ENCODE measurements at places on chromosomes 12 and 14.

DNA sequence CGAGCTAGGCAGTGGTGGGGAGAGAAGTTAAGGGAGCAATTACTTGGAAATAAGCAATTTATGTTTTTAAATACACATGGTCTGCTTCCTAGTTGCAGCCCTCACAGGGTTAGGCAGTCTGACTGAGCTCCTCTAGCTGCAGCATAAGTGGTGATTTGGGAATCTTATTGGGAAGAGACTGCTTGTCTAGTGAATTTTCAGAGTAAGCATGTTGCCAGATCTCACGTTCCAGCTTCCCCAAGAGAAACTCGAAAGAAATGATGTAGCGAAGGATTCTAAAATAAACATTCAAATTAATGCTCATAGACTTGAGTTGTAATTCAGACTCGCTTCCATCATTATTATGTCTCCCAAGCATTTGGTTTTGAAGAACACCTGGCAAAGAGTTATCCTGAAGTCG is 440.2 kb downstream of the ATP23 start:
- no peak for ATAC-seq

GRCh38 chr14:90593254-90594040 is 196.6 kb downstream of the CALM1 start:
- no peak for ATAC-seq

DNA sequence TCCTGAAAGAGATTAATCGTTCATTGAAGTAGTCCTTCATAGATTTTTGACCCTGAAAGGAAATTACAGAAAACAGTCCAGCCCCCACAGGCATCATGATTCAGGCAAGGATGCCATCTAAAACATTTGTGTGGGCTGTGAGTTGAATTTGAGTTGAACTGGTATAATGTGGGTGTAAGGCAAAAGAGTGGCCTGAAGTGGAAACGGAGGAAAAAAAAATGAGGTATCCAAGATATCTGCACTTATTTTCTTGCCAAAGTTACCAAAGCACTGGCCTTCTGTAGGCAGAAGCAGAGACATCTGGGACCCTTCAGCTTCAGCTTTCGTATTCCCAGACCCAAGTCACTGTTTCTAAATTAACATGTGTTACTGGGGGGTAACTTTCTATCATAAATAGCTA is 105.1 kb upstream of the DIO2 start:
- no peak for ATAC-seq

DNA sequence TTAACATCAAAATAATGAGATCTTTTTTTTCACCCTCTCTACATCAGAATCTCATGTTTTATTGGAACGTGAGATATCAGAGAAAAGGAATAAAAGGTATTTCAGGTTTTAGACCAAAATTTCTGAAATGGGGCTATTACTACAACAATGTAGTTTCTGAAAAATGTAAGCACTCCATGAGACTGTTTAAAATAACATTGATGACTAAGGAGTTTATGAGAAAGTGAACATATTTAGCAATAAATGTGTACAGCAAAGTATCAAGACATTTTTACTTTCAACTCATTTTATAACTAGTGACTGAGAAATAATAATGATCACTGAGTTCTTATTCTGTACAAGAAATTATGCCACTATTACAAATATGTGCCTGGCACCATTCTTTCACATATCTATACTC is 39.3 kb upstream of the ABCC9 start:
- ATAC-seq = no peak

GRCh38 chr14:92456215-92457015 is 57.2 kb upstream of the RIN3 start:
- ATAC-seq = peak; percentile 28

DNA sequence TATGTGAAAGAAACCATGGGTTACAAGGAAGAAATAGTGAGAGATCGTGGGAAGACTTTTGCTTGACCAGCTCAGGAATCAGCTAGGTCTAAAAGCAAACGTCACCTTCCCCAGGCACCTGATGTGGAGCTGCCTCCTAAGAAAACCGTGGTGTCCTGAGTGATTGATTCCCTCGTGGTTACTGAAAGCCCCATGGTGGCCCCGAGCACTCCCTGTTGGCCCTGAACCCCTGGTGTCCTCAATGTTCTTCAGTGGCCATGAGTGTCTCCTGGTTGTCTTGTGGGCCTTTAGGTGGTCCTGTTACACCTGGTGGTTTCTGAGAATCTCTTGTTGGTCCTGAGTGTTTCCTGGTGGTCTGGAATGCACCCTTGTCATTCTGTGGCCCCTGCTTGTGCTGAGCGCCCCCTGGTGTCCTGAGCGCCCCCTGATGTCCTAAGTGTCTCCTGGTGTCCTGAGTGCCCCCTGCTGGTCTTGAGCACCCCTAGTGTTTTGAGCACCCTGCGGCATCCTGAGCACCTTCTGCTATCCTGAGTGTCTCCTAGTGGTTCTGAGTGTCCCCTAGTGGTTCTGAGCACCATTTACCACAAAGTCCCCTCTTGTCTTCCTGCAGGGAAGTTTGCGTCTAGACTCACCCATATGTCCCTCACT is 518.7 kb downstream of the TMEM121 start:
- ATAC-seq = peak; percentile 99

DNA sequence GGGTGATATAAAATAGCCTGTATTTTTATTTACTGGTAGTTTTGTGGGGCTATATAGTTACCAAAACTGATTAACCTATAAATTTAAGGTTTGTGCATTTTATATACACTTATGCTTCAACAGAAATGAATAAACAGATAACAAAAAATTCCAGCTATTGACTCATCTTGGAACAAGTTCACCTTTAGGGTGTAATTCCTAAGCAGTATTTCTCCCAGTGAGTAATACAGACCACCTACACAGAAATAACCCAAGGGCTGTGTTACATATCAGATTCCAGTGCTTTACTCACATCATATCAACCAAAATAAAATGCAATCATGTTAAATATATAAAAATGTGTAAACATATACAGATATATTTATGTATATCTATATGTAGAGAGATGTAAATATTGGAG is 345.6 kb downstream of the ADAMTS20 start:
- ATAC-seq = no peak

DNA sequence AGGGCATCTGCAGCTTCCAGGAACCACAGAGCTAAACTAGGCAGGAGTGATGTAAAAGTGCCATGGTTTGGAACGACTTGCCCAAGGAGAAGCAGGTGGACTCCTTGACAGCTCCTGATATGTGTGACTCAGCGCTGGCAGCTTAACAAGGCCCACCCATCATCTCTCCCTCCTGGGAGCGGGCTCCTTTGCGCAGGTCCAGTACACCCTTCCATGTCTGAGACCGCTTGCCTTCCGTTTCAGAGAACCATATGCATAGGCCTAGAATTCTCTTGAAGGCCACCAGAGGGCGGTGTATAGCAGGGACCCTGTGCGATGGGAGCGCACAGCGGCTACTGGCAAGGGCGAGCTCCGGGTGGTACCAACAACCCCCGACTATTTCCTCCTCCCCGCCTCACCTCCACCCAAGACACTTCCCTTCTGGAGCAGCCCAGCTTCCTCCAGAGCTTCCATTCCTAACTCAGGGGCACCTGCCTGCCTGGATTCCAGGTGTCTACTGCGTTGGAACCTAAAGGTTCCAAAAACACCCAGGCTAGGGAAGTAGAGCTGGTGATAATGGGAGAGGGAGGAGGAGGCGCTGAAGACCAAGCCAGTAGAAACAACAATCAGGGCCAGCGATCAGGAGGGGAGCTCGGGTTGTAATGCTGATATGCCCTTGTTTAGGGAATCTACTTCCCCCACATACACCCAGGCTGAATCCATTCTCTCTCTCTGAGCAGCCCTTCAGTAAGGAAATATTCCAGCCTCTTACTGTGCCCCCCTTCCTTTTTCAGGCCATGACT is 6.3 kb downstream of the DHH start:
- peak; percentile 91 for ATAC-seq
